ENCODE measurements at places on chromosomes 6 and 20.

DNA sequence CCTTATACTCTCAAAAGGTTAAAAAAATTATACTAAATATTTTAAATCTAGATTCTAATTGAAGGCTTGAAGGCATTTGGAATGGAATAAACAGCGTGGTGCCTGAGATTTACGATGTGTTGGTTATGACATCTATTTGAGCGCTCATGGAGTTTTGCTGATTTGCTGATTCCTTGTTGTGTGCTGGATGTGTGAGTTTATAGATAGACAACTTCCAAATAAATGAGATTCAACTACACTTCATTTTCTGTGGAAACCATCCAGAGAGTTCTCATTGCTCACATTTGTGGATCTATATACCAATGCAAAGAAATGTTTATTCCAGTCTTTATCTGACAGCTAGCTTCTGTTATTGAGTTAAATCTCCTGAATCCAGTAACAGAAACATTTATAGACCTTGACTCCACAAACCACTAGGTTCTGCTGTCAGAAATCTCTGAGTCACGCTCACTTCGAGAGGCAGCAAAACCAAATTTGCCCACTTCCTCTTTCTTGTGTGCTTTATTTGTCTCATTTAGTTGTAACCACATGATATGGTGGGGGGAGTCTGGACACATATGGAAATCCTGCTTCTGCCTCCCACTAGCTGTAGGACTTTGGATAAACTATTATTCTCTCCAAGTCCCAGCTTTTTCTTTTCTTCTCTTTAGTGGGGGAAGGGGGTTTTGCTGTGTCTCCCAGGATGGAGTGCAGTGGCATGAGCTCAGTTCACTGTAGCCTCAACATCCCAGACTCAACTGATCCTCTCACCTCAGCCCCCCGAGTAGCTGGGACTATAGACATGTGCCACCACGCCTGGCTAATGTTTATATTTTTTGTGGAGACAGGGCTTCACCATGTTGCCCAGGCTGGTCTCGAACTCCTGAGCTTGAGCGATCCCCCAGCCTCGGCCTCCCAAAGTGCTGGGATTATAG lies 54.5 kb downstream of the IPCEF1 start:
- DNase-seq: no peak

DNA sequence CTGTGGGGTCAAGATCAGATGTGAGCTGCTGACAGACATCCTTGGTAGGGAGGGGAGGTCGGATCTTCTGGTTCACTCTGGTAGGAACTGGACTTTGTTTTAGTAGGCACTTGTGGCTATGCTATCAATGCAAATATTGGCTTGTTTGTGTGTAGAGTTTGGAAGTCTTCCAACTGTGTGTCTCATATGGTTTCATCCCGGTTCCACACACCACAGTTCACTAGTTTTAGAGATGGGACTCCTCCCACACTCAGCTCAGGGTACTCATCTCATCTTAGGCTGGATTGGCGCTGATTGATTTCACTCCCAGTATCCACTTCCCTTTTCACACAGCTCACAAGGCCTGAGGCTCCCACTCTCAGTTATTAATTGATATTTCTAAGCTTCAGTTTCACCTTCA lies 161.3 kb downstream of the THBS2 start:
- DNase-seq: no peak

GRCh38 chr6:25935953-25936352 lies 5.5 kb upstream of the SLC17A2 start:
- DNase-seq: no peak

- DNase-seq: no peak
Observed at GRCh38 chr6:41602422-41602743, 35.9 kb upstream of the MDFI start.

GRCh38 chr6:33114406-33114805 lies 38.6 kb downstream of the HLA-DPB1 start:
- DNase-seq: no peak

DNA sequence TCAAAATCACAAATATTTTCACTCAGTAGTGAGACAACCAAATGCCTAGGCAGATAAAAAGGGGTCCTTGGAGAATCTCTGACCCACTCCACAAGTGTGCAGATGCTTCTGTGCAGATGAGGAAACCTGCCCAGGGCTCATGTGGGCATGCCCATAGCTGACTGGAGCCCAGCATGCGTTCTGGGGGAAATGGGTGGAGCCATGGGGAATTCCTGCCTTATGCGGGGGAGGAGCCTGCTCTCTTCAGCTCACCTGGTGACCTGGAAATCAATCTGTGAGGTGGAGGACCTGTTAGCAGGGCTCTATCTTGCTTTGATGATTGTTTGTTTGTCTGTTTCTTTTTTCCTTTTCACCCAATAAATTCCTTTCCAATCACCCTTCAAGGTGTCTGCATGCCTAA lies 23.4 kb upstream of the PLN start:
- no peak for DNase-seq

- DNase-seq: no peak
Observed at GRCh38 chr6:44627091-44627882, 239.8 kb downstream of the CDC5L start.

DNA sequence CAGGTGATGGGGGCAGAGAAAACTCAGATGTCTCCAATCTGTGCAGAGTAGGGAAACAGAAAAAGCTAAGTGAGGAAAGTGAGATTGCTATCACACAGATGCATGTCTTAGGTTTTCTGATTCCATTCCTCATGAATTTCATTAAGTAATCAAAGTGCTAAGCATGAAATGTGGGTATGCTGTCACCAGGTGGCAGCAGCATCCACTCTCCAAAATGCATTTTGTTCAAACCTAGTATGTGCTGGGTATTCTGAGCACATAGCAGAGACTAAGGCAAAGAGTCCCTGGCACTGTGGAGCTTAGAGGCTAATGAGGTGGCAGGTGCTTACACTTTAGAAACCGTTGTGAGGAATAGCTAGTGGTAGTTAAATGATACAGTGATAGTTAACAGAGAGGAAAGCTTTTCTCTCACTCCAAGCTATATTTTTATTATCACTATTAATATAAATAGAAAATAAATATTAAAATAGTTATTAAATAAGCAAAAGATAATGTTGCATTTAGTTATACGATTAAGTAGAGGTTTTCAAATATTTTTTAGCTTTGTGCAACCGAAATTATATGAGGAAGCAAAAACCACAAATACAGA lies 179.5 kb downstream of the CDH26 start:
- no peak for DNase-seq

GRCh38 chr6:22447249-22448196 lies 121.8 kb upstream of the HDGFL1 start:
- DNase-seq: no peak

GRCh38 chr6:11229655-11230046 lies 2.8 kb downstream of the NEDD9 start:
- DNase-seq: no peak

GRCh38 chr20:19056909-19057308 lies 155.5 kb upstream of the SLC24A3 start:
- DNase-seq: no peak

- DNase-seq: no peak
Observed at GRCh38 chr6:142822383-142822782, 122.6 kb downstream of the HIVEP2 start.

DNA sequence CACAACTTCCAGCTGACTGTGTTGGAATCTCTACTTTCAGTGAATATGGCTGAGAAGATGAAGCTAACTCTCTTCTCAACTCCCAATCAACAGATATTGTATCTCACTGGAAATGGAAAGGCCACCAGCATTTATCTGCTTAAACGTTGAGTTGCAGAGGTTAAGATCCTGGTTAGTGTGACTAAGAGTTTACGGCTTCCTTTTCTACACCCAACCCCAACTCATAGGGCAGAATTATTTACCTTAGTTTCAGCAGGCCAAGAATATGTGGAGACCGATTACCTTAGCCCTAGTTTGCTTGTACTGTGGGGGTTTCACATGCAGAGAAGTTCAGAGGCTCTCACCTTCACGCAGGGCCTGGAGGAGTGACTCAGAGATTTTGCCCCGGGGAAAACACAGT lies 1026.6 kb downstream of the EYS start:
- DNase-seq: no peak

- no peak for DNase-seq
Observed at GRCh38 chr6:135920689-135921088, 69.2 kb downstream of the PDE7B start.

GRCh38 chr20:54054516-54054915 lies 15.9 kb downstream of the BCAS1 start:
- no peak for DNase-seq

- DNase-seq: no peak
Observed at GRCh38 chr6:168166627-168167026, 87.6 kb upstream of the FRMD1 start.

GRCh38 chr6:27517238-27517637 lies 44.3 kb upstream of the ZNF184 start:
- DNase-seq: no peak

- no peak for DNase-seq
Observed at GRCh38 chr20:32465092-32465900, 107.2 kb downstream of the ASXL1 start.

DNA sequence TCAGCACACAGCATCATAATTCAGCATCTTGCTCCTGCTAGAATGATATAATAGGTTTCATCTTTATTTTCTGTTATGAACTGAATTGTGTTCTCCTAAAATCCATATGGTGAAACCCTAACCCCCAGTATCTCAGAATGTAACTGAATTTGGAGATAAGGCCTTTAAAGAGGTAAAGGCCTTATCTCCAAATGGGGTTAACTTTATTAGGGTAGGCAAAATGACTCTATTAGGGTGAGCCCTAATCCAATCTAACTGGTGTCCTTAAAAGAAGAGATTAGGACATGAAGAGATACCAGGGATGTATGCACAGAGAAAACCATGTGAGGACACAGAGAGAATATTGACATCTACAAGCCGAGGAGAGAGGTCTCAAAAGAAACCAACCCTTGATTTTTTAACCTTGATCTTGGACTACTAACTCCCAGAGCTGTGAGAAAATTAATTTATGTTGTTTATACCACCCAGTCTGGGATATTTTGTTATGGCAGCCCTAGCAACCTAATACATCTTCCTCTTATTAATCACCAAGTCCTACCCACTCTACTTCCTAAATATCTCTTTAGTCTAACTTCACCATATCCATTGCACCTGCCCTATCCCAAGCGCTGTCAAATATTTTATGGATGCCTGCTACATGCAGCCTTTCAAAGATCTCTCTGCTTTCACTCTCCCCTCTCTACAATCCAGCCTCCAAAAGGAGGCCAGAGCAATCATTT lies 8.5 kb upstream of the MRS2 start:
- DNase-seq: no peak

DNA sequence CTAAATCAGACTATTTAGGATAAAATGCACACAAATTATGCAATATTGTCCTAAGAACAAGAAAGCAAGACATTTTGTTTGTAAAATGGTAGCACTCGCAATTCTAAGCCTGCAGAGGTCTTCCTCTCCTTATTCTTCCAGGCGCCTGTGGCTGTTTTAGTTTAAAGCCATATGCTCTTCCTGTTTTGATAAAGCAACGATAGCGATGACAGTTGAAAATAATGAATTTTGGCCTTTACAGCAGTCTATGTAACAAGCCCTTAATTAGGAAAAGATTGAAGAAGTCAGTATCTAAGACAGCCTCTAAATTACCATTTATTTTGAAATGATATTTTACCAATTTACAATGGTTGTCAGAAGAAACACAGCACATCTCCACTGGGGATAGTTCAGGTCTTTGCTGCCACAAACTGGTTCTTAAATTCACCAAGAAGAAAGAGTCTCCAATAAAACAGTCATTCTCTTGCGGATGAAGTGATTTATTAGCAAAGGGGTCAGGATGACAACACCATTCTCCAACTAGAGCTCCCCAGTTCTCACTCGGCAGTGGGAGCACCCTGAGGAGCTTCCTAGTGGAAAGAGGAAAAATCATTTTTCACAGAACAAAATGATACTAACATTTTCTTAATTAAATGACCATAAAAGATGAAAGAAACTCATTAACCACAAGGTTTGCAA lies 21.4 kb downstream of the UBE3D start:
- DNase-seq: no peak

GRCh38 chr20:5168651-5169396 lies 42.0 kb downstream of the CDS2 start:
- DNase-seq: no peak

GRCh38 chr6:4348462-4349112 lies 213.2 kb upstream of the ECI2 start:
- DNase-seq: no peak

DNA sequence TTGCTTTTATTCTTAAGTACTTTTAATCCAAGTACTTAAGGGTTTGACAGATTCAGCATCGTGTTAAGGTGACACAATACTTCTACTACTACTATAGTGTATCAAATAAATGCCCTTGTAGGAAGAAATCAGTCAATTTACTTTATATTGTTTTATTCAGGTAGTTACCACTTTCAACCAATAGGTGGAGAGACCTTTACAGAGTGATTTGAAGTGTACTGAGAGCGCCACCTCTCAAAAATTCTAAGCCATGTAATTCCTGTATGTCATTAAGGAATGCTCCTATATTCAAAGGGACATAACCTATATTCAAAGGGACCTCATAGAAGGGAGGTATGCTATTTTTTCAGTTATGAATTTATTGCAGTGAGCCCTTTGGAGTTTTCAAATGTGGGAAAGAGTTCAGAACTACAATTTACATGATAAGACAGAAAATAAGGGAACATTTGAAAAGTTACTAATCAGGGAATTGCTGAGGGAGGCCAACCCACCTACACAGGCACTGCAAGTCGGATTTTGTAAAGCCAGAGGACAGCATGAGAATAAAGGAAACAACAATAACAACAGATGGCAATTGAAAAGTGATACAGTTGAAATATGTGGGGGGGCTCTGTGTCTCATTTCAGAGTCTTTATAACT lies 955.6 kb downstream of the TBC1D32 start:
- DNase-seq: no peak

GRCh38 chr20:35637276-35637675 lies 21.6 kb downstream of the SPAG4 start:
- no peak for DNase-seq

DNA sequence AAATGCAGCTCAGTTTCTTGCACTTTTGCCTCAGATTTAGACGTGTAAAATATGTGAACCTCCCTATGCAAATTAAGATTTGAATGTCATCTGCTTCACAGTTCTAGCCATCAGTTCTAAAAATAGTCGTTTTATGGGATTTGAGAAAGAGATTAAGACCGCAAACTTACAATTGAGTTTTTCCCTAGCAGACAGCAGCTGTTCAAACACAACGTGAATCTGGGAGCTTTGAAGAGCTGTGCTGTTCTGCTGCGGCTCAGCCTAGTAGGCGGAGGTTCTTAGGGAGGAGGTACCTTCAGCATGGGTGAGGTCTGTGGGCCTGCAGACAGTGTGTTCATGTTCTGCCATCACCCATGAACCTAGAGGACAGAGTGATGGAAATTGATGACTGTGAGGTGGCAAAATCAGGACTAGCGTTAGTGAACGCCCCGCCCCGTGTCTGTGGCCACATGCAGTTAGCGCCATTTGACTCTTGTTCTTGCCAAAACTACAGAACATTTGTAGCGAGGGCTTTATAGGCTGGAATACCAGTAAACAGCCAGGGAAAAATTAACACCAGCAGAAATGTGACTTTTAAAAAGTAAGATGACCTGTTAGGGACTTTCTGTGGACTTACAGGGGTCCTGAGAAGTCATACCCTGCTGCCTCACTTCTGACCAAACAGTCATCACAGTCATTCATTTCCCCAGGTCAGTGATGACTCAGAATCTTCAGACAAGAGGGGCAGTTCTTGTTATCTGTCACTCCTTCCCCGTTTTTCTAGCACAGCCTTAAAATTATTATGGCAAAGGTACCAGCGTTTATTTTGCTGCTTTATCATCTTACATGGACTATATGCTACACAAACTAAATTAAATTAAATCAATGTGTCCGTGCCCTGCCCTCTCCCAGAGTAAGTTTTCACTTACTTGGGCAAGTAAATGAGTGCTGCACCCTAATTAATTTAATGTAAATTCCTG lies 84.3 kb upstream of the TMEM181 start:
- no peak for DNase-seq

Data from stimulated activated naive CD4-positive, alpha-beta T cell treated with Interleukin-2 at 50 U/mL for 16 hours (primary cell).